ENCODE measurements at places on chromosomes 11 and 22.

DNA sequence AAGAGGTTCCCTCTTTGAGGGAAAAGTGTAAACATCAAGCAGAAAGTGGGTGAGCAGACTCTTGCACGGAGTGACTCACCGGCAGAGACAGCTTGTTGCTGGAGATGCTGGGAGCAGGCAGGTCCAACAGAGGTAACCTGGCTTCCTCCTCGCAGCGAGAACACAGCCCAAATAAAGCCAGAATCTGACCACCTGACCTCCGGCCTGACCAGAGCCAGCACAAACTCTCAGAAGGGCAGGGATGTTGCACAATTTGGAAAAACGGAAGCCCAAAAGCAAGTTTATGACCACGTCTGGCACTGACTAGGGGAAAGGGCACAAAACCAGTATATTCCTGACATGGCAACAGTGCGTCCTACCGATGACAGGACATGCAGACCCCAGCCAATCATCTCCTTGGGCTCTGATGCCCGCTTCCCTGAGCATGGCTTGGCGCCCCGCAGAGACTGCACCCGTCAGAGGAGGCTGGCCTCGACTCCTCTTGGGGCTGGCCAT, 5.4 kb downstream of the SMCO4 start:
- no peak for DNase-seq

DNA sequence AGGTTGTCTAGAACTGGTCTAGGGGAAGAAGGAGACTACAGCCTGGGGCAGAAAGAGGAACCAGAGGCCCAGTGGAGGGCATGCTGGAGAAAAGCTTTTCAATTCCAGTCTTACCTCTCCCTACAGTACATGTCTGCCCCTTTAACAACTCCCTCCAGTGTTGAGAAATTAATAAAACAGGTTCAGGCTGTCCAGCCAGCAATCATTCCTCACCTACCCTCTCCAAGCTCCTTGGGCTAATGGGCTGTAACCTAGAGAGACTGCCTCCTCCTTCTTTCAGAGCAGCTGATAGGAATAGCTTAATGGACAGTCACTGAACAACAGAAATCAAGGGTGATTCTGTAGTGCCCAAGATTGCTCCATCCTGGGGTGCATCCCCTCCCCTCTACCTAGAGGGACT, 8.8 kb downstream of the SLC35F2 start:
- no peak for DNase-seq

- DNase-seq = no peak
These were observed at the start of gene SYT13 for GRCh38 chr11:45285930-45286632. TSS of gene SYT13 (minus strand) at chr11:45286341. CDS start at chr11:45286207, 134 bp downstream.

DNA sequence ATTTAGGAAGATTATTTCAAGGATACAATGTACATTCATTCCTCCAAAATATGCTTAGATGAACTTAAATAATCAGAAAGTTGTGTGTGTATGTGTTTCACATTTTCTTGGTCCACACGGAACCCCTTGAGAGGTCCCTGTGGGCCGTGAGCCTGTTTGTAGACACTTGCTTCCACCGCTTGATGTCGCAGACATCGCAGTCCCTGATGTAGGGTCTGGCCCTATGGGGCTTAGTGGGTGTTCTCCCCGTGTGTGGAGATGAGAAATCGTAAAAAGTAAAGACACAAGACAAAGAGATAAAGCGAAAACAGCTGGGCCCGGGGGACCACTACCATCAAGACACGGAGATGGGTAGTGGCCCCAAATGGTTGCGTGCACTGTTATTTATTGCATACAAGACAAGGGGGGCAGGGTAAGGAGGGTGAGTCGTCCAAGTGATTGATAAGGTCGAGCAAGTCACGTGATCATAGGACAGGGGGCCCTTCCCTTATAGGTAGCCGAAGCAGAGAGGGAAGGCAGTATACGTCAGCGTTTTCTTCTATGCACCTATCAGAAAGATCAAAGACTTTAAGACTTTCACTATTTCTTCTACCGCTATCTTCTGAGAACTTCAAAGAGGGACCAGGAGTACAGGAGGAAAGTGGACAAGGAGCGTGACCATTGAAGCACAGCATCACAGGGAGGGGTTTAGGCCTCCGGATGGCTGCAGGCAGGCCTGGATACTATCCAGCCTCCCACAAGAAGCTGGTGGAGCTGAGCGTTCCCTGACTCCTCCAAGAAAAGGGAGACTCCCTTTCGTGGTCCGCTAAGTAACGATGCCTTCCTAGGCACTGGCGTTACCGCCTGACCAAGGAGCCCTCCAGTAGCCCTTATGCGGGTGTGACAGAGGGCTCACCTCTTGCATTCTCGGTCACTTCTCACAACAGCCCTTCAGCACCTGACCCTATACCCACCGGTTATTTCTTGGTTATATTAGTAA, 1.2 kb upstream of the APOBEC3C start:
- DNase-seq = no peak

DNA sequence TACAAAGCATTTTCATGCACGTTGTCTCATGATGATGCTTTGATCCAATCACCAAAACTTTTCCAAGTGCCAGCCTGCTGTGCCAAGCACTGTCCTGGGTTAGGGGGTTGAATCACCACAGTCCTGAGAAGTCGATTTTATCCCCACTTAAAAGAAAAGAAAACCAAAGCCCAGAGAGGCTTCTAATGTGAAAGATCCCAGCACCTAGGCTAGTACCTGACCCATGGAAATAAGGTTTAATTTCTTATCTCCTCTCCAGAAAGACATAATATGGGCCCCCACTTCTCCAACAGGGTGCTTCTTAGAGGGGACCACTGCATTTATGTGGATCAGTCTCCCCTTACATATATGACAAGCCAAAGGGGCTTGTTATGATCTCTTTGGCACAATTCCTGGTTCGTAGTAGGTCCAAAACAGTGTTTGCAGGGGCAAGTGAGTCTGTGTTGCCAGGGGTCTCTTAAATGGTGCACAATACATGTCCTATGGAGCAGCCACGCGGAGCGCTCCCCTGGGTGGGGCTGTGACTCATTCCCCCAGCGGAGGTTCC, 1.9 kb upstream of the BCL9L start:
- DNase-seq = no peak

DNA sequence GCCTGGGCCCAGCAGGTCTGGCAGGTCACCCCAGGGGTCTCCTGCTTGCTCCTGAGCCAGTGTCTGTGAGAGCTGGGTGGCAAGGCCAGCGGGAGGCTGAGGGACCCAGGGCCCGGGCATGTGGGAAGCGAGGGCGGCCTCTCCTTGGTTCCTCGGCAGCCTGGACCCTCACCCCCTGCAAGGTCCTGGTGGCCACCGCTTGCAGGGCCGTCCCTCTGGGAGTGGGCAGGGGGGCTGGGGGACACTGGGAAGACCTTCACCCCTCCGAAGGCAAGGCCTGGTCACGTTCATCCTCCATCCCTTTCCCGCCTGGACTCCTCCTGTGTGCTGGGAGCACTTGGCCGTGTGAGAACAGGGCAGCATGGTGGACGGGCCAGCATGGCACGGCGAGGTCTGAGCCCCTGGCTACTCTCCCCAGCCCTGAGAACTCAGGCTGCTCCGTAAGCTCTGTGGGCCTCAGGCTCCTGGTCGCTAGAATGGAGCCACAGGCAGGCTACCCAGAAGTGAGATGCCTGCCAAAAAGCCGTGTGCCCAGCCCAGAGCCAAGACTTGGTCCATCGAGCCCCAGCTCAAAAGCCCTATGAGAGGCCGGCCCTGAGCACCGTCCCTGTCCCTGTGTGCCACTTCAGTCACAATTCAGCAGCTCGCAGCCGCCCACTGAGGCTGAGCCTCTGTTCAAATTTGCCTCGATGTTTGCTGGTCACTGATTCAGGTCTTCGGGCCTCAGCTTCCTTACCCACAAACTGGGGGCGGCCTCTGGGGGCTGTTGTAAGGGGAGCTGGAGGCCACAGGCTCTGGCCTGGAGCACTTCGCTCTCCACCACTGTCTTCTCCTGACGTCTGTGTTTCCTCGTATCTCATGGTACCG, 45.0 kb downstream of the IGLL1 start:
- DNase-seq = no peak

Measured in naive B cell (primary cell).